Astrocyte (in vitro differentiated cells and primary cell): ENCODE measurements at places on chromosomes 1 and 21. TPM values are rescaled to one million over a fixed set of nuclear protein-coding genes. Genes with fewer than 3 reads are reported as not detected.

The TMCO2 gene
- not detected in 2 replicates for total RNA-seq

The TARS2 gene
- total RNA-seq: 15.5 and 15.7 TPM in 2 replicates

The FCGR2B gene
- total RNA-seq: not detected in 2 replicates

The PDZK1IP1 gene
- 0.34 TPM in 1 of 2 replicates, not detected in the other for total RNA-seq

The RGSL1 gene
- total RNA-seq: not detected in 2 replicates

The CYP4Z1 gene
- not detected in 2 replicates for total RNA-seq

The CDK11A gene
- total RNA-seq: 30.3 and 35.3 TPM in 2 replicates

The NR1I3 gene
- total RNA-seq: not detected in 2 replicates

The CELF3 gene
- total RNA-seq: not detected in 2 replicates

The ANGPTL1 gene
- total RNA-seq: 4.1 and 5.7 TPM in 2 replicates

The CSF3R gene
- 0.20 and 0.22 TPM in 2 replicates for total RNA-seq

The GRIK3 gene
- 0.12 and 0.16 TPM in 2 replicates for total RNA-seq

The DCLRE1B gene
- total RNA-seq: 7.8 and 8.1 TPM in 2 replicates

The AADACL3 gene
- 0.05 TPM in 1 of 2 replicates, not detected in the other for total RNA-seq

The POLR3GL gene
- 19.2 and 20.5 TPM in 2 replicates for total RNA-seq

The FCRLA gene
- total RNA-seq: 0.38 and 0.45 TPM in 2 replicates

The UMODL1 gene
- 0.10 TPM in 1 of 2 replicates, not detected in the other for total RNA-seq

The ZMYND12 gene
- 0.23 TPM in 1 of 2 replicates, not detected in the other for total RNA-seq

The ARMH1 gene
- total RNA-seq: 2.5 and 4.8 TPM in 2 replicates

The TDRD5 gene
- not detected in 2 replicates for total RNA-seq

The CR2 gene
- 0.07 and 0.09 TPM in 2 replicates for total RNA-seq

The FLG2 gene
- total RNA-seq: not detected in 2 replicates

The KPRP gene
- total RNA-seq: not detected in 2 replicates

The DCDC2B gene
- not detected in 2 replicates for total RNA-seq

The PPIAL4G gene
- not detected in 2 replicates for total RNA-seq

The RGS18 gene
- total RNA-seq: not detected in 2 replicates

The OLFML3 gene
- total RNA-seq: 23.2 and 26.7 TPM in 2 replicates

The TRAF3IP3 gene
- total RNA-seq: not detected in 2 replicates

The LIPI gene
- not detected in 2 replicates for total RNA-seq

The ARTN gene
- 1.2 and 1.5 TPM in 2 replicates for total RNA-seq

The CHAF1B gene
- total RNA-seq: 2.8 and 3.0 TPM in 2 replicates

The E2F2 gene
- total RNA-seq: 0.11 TPM in 1 of 2 replicates, not detected in the other

The KCNH1 gene
- total RNA-seq: 15.5 and 18.7 TPM in 2 replicates

The FAM229A gene
- 3.5 and 4.2 TPM in 2 replicates for total RNA-seq

The IER5 gene
- total RNA-seq: 23.2 and 28.3 TPM in 2 replicates

The ETV3L gene
- total RNA-seq: not detected in 2 replicates

The SYT6 gene
- 0.38 and 0.39 TPM in 2 replicates for total RNA-seq

The PGLYRP3 gene
- total RNA-seq: not detected in 2 replicates

The UBL4B gene
- not detected in 2 replicates for total RNA-seq

The CFAP126 gene
- total RNA-seq: not detected in 2 replicates

The DIO1 gene
- total RNA-seq: not detected in 2 replicates

The KRTAP7-1 gene
- not detected in 2 replicates for total RNA-seq

The KRTAP11-1 gene
- total RNA-seq: not detected in 2 replicates

The CELA3B gene
- not detected in 2 replicates for total RNA-seq

The DCST1 gene
- total RNA-seq: not detected in 2 replicates

The SPATA45 gene
- 0.65 TPM in 1 of 2 replicates, not detected in the other for total RNA-seq

The NGF gene
- 12.5 and 12.9 TPM in 2 replicates for total RNA-seq

The L1TD1 gene
- total RNA-seq: 9.9 and 10.6 TPM in 2 replicates

The HES3 gene
- not detected in 2 replicates for total RNA-seq
